ENCODE measurements at places on chromosomes 2 and 18. TPM values are rescaled to one million over a fixed set of nuclear protein-coding genes. Genes with fewer than 3 reads are reported as not detected.

DNA sequence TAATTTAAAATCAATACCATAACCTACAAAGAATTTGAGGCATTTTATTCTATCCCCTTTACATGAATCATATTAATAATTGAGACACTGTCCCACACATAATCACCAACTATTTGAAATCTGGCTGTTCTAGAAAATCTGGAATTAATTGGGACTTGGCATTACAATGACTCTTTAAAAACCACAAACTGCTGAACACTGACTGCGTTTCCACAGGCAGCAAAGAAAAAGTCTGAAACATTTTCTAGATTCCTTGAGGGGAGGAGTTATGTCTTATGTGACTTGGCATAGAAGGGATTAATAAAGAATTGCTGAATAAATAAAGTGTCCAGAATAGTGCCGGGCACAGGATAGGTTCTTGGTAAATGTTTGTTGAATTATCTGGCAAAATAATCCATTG is 61.4 kb downstream of the GPR39 start:
- H3K4me1 ChIP-seq: no peaks in the 10 kb centered on the region
- no peaks in the 10 kb centered on the region for H3K27me3 ChIP-seq
- no peaks in the 10 kb centered on the region for H3K36me3 ChIP-seq
- DNase-seq: peak; percentile 85
- no peak overlapping the region for H3K4me3 ChIP-seq

- no peaks in the 10 kb centered on the region for H3K4me1 ChIP-seq
- H3K4me3 ChIP-seq: no peak overlapping the region
- H3K27ac ChIP-seq: no peak overlapping the region
- no peak for DNase-seq
- no peaks in the 10 kb centered on the region for H3K27me3 ChIP-seq
- no peaks in the 10 kb centered on the region for H3K36me3 ChIP-seq
Measured at GRCh38 chr2:160687629-160688028, 194.0 kb upstream of the RBMS1 start.

DNA sequence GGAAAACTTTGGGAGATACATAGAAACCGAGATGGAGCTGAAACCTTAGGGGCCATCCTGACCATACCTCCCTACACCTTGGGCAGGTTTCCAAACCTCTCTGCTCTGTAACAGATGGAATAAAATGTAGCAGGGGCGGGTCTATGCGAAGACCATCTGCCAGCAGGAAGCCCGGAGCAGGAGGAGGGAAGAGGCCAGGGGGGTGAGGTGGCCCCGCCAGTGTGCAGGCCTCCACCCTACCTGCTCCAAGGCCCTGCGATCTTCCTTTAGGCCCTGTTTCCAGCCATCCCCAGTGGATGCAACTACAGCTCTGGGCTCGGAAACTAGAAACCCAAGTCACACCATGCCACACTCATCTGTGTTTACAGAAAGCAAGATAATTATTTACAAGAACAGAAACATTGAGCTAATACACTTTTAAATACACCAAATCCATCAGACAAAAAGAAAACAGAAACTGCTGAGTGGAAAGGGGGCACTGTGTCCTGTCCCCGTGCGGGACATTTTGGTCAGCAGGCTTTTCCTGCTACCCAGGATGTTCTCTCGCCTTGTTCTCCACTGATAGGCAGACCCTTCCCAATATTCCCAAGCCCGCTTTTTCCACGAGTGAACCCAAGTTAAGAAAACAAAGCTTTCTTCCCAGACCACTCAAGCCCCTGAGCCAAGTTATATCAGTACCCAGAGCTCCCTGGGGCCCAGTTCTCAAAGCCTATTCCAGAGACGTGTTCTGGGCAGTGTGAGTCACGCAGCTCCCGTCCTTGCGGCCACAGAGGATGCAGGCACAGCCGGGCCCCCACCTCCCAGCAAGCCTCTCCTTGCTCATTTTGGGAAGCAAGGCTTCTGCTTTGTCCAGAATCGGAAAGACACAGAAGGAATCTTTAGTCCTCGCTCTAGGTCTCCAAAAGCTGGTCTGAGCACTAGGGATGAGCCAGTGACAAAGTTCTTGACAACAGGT is 17.3 kb downstream of the CIB4 start:
- no peak for DNase-seq
- H3K4me1 ChIP-seq: peaks cover 8% of the 10 kb centered on the region
- no peak overlapping the region for H3K27ac ChIP-seq
- no peak overlapping the region for H3K4me3 ChIP-seq
- H3K27me3 ChIP-seq: peaks cover 16% of the 10 kb centered on the region

GRCh38 chr2:220876080-220876824 is 695.9 kb downstream of the EPHA4 start:
- no peaks in the 10 kb centered on the region for H3K36me3 ChIP-seq
- no peak overlapping the region for H3K27ac ChIP-seq
- H3K4me1 ChIP-seq: no peaks in the 10 kb centered on the region
- H3K27me3 ChIP-seq: no peaks in the 10 kb centered on the region
- no peak overlapping the region for H3K4me3 ChIP-seq
- no peak for DNase-seq

The PTPRN gene
- total RNA-seq: 88.2 TPM

GRCh38 chr2:168992591-168993349 is 38.4 kb downstream of the ABCB11 start:
- no peaks in the 10 kb centered on the region for H3K27me3 ChIP-seq
- peaks cover 13% of the 10 kb centered on the region for H3K4me1 ChIP-seq
- DNase-seq: peak; percentile 33
- no peak overlapping the region for H3K27ac ChIP-seq
- H3K36me3 ChIP-seq: no peaks in the 10 kb centered on the region

DNA sequence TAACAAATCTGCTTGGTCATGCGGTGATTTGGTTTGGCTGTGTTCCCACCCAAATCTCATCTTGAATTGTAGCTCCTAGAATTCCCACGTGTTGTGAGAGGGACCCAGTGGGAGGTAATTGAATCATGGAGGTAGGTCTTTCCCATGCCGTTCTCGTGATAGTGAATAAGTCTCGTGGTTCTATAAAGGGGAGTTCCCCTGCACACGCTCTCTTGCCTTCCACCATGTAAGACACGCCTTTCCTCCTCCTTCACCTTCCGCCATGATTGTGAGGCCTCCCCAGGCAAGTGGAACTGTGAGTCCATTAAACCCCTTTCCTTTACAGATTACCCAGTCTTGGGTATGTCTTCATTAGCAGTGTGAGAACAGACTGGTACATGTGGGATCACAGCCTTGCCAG is 36.7 kb downstream of the TRABD2A start:
- H3K4me1 ChIP-seq: peaks cover 9% of the 10 kb centered on the region
- no peaks in the 10 kb centered on the region for H3K36me3 ChIP-seq
- H3K4me3 ChIP-seq: no peak overlapping the region
- DNase-seq: no peak
- no peak overlapping the region for H3K27ac ChIP-seq

GRCh38 chr2:48723129-48723528 is 32.4 kb downstream of the LHCGR start:
- no peaks in the 10 kb centered on the region for H3K27me3 ChIP-seq
- no peak overlapping the region for H3K4me3 ChIP-seq
- peaks cover 20% of the 10 kb centered on the region for H3K4me1 ChIP-seq
- DNase-seq: peak; percentile 94
- H3K36me3 ChIP-seq: no peaks in the 10 kb centered on the region

DNA sequence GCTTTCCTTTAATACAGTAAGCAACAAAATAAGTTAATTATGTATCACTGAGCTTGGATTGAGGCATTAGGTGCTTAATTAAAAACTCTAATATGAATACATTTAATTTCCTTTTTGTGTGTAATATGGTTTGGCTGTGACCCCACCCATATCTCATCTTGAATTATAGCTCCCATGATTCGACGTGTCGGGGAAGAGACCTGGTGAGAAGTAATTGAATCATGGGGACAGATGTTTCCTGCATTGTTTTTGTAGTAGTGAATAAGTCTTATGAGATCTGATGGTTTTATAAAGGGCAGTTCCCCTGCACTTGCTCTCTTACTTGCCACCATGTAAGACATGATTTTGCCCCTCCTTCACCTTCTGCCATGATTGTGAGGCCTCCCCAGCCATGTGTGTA is 325.4 kb upstream of the CDH7 start:
- DNase-seq: no peak
- H3K36me3 ChIP-seq: no peaks in the 10 kb centered on the region
- H3K27me3 ChIP-seq: no peaks in the 10 kb centered on the region
- H3K4me1 ChIP-seq: no peaks in the 10 kb centered on the region

The SOX11 gene
- total RNA-seq: 19.2 TPM

- DNase-seq: no peak
- H3K27ac ChIP-seq: no peak overlapping the region
- H3K4me3 ChIP-seq: no peak overlapping the region
- H3K36me3 ChIP-seq: no peaks in the 10 kb centered on the region
- peaks cover 11% of the 10 kb centered on the region for H3K4me1 ChIP-seq
Measured at GRCh38 chr2:215832791-215833190, 180.6 kb downstream of the MREG start.

The SLC5A7 gene
- total RNA-seq: 0.05 TPM

The TMEM169 gene
- total RNA-seq: 20.1 TPM

GRCh38 chr2:206615417-206616089 is 26.7 kb upstream of the FAM237A start:
- no peak overlapping the region for H3K4me3 ChIP-seq
- no peak for DNase-seq
- no peaks in the 10 kb centered on the region for H3K36me3 ChIP-seq
- H3K27me3 ChIP-seq: no peaks in the 10 kb centered on the region
- H3K4me1 ChIP-seq: peaks cover 6% of the 10 kb centered on the region

DNA sequence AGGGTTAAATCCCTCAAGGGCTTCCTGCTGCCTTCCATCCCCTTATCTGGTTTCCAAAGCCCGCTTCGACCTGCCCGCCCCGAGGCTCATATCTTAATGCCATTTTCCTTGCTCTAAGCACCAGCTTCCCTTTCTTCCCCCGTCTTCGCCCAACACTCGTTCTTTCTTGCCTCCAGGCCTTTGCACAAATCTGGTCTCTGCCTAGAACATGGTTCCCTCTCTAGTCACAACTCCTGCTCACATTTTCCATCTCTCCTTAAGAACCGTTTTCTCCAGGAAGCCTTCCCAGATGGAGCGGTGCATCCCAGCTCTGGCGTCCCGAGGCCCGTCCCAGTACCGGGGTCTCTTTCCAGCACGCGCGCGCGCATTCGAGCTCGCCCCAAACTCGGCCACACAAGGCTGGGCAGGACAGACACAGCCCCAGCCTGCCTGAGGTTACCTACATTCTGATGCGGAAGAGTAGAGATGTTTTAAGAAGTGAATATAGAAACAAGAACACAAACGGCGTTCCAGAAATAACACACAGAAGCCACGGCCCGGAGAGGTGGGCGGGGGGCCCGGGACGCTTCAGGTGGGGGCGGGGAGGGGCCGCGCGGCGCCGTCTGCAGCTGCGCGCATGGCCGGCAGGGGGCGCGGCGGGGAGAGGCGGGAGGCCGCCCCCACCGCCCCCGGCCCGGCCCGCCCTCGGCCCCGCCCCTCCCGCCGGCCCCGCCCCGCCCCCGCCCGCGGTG is at the start of gene DGKD:
TSS of gene DGKD (plus strand) at position 726 of the 731 bp plus-strand sequence. CDS start 25 bp downstream, outside the sequence.
- H3K4me1 ChIP-seq: peaks cover 30% of the 10 kb centered on the region
- peak within 1 kb of the TSS; percentile 10 for H3K27ac ChIP-seq
- H3K27me3 ChIP-seq: no peaks in the 10 kb centered on the region
- H3K4me3 ChIP-seq: peak within 1 kb of the TSS; percentile 70

- no peaks in the 10 kb centered on the region for H3K36me3 ChIP-seq
- no peak for DNase-seq
- H3K4me1 ChIP-seq: no peaks in the 10 kb centered on the region
- no peaks in the 10 kb centered on the region for H3K27me3 ChIP-seq
Measured at GRCh38 chr2:176206136-176206535, 17.7 kb downstream of the HOXD1 start.

GRCh38 chr2:17912266-17912691 is 33.8 kb downstream of the KCNS3 start:
- no peak for DNase-seq
- no peaks in the 10 kb centered on the region for H3K4me1 ChIP-seq
- no peaks in the 10 kb centered on the region for H3K36me3 ChIP-seq
- no peak overlapping the region for H3K27ac ChIP-seq
- H3K27me3 ChIP-seq: peaks cover 3% of the 10 kb centered on the region

DNA sequence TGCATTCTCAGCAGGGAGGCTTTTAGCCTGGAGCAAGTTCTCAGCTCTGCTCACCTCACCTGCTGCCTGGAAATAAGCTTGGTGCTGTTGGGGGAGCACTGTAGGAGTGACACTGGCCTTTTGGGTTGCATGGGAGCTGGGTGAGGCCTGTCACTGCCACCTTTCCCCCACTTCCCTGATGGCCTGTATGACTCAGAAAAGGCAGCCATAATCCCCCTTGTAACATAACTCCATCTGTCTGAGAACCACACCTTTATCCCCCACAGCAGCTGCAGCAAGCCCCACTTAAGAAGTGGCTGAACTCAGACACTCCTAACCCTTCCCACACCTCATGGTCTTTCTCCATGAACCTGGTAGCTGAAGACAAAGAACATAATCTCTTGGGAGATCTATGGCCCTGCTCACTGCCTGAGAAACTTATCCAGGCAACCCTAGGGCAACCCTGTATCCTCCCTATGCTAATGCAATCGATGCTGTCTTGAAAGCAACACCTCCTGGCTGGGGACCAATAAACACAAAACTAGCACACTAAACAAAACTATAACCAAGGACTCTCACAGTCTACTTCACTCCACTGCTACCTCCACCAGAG is 258.9 kb upstream of the OSR1 start:
- H3K36me3 ChIP-seq: no peaks in the 10 kb centered on the region
- no peaks in the 10 kb centered on the region for H3K27me3 ChIP-seq
- no peak overlapping the region for H3K4me3 ChIP-seq
- no peak for DNase-seq
- H3K4me1 ChIP-seq: peaks cover under 1% of the 10 kb centered on the region

DNA sequence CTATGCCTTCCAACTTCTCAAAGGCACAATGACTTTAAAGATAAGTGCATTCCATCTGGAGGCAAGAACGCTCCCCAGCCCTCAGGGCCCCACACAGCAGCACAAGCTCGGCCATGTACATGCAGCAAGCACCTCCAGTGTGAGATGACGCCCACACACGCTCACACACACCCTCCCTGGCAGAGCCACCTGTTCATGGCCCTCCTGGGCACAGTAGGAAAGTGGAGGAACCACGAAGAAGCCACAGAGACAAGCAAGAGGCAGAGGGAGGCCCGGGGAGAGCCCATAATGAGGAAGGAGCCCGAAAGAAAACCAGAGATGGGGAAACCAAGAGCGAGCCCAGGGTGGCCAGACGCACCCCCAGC is 21.7 kb downstream of the BIN1 start:
- H3K27me3 ChIP-seq: no peaks in the 10 kb centered on the region
- no peak overlapping the region for H3K27ac ChIP-seq
- DNase-seq: peak; percentile 27
- H3K4me3 ChIP-seq: no peak overlapping the region
- peaks cover 60% of the 10 kb centered on the region for H3K4me1 ChIP-seq

DNA sequence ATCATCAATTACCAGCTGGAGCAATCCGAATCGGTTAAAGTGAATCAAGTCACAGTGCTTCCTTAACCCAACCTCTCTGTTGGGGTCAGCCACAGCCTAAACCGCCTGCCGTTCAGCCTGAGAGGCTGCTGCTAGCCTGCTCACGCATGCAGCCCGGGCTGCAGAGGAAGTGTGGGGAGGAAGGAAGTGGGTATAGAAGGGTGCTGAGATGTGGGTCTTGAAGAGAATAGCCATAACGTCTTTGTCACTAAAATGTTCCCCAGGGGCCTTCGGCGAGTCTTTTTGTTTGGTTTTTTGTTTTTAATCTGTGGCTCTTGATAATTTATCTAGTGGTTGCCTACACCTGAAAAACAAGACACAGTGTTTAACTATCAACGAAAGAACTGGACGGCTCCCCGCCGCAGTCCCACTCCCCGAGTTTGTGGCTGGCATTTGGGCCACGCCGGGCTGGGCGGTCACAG is 496 bp upstream of the ITGA4 start:
- peak overlapping the region; percentile 82 for H3K4me3 ChIP-seq
- peak overlapping the region; percentile 36 for H3K27ac ChIP-seq
- DNase-seq: peak; percentile 20
- H3K27me3 ChIP-seq: no peaks in the 10 kb centered on the region

Data from astrocyte (in vitro differentiated cells and primary cell).